ENCODE measurements at places on chromosomes 7 and 10.

DNA sequence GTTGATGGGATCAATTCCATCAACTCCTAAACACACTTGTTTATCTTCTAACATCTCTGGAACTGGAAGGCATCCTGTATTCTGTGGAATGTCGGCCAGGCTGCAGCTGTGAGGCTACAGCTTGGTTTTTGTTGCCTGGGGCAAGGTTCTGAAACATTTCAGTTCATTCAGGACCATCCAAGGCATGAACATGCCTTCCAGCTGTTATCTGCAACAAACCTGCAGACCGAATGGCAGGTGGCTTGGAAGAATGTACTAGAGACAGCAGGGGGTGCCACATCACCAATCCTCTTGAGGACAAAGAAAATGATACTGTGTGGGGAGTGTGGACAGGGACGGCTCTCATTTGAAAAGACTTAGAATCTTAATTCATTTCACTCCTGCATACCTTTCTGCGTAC is 12.4 kb downstream of the PAPOLB start:
- no peak for DNase-seq

- no peak for DNase-seq
Observed at GRCh38 chr10:79593377-79593776, 17.4 kb upstream of the SFTPA1 start.

DNA sequence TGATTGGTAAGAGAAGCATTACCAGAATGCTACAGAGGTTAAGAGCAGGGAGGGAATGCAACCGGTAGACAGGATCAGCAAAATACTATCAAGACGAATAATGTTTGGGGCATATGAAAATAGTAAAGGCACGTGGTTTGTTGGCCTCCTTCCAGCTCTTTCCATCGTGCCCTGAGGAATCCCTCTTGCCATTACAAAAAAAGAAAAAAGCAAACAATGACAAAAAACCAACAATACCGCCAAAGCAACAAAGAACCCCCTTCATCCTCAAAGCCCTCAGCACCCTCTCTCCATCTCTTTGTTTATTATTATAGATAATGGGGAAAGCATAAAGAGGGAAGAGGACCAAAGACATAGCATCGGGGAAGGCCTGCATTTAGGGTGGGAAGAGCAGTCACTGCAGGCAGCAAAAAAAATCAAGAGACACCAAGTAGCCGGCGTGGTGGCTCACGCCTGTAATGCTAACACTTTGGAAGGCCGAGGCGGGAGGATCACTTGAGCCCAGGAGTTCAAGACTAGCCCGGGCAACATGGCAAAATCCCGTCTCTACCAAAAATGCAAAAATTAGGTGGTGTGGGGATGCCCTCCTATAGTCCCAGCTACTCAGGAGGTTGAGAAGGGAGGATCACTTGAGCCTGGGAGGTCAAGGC is 78.0 kb downstream of the HIP1 start:
- no peak for DNase-seq

GRCh38 chr7:18659746-18660145 is 164.2 kb downstream of the HDAC9 start:
- DNase-seq = no peak

DNA sequence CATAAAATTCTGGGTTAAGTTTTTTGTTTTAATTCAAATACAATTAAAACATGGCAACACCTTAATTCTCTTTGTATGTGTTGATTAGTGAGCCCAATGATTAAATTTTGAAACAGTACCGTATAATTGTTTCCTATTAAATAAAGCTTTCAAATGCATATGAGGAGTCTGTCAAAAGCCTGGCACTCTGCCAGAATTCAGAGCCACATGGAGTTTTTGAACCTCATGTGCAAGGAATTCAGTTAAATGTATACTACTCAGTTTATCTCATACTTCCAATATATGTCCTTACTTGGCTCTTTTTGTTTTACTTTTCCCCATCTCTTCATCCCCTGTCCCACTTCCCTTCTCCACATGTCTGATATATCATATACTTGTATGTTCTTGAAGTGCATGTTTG is 165.6 kb upstream of the FAM3C start:
- no peak for DNase-seq

DNA sequence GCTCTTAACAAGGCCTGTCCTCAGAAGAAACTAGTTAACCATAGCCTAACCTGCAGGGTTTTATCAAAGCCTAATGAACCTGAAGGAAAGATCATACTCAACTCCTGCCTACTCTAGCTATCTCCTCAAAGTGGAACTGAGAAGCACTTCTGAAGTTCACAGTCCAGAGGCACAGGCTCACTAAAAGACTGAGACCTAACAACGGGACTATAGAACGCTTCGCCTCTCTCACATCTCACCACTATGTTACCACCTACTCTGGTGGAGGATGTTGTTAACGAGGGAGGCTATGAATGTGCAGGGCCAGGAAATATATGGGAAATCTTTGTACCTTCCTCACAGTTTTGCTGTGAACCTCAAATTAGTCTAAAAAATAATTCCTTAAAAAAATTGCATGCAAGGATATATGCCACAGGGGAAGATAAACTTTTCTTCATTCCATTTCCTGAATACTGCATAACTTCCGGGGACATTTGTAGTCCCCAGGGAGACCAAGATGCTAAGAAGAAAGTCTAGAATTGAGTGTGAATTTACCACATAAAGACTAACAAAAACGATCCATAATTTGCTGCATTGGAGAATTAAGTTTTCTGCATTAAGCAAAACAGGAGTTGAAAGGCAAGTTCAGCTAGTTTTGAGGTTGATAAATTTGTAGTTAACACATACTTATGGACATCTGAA is 21.6 kb downstream of the LIPJ start:
- no peak for DNase-seq

- DNase-seq = no peak
Observed at GRCh38 chr7:155512246-155512887, 34.0 kb downstream of the CNPY1 start.

- DNase-seq = no peak
Observed at GRCh38 chr7:41334071-41334862, 368.6 kb downstream of the INHBA start.

DNA sequence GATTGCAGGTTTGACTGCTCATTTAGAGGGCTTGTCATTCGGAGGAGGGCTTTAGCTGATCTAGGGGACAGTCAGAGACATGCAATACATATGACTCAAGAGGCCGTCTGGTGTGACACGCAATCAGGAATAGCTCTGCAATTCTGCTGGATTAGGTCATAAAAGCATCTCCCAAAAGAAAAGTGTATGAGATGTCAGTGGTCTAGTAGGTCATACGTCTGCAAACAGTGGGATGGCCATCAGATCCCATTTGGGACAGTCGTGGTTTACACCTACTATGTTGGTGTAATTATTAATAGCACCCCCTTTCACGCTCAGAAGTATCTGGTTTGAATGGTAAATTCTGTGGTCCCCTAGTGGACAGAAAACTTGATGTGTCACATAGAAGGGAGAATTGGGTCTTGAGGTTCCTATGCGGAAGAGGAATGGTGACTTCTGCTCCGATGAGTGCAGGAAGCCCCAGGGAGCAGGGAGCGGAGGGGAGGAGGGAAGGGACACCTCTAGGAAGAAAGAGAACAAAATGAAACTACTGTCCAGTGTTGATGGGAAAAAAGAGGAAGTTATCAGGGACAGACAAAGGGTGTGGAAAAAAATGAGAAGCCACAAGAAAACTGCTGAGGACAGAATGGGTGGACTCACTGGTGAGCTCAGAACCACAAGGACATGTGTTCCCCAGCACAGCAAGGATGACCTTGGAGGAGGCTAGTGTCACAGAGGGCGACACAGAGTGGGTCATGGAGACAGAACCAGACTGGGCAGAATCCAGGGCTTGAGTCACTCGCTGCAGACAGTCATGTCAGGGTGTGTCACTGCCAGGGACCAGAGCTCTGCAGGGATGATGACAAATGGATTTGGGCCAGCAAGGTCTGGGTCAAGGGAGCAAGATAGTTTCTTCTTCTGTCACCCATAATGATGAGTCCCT is 59.9 kb downstream of the MAP3K8 start:
- DNase-seq = peak; percentile 89

DNA sequence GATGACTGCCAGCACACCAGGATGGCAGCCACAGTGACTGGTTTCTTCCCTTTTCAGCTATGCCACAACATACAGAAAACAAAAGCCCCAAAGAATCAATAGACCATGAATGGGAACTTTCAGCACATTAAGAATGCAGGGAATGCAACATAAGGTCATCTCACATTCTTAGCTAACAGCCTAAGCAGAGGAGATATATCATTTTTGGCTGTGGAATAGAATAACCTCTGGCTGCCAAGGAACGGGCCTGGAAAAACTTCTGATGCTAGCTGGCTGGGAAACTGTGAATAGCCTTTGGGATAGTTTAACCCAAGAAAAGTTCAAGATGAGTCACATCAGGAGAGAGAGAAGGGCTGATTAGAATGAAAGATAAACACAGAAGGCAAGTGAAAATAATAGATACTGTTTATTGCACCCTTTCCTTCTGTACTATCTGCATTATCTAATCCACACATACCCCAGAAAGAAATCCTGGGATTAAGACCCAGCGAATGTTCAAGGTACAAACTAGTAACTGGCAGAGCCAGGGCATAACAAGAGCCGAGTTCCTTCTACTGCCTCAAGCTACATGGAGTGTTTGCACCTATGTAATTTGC is 169.2 kb downstream of the SEMA3A start:
- DNase-seq = no peak

- no peak for DNase-seq
Observed at GRCh38 chr10:123536176-123536845, 129.8 kb upstream of the GPR26 start.

DNA sequence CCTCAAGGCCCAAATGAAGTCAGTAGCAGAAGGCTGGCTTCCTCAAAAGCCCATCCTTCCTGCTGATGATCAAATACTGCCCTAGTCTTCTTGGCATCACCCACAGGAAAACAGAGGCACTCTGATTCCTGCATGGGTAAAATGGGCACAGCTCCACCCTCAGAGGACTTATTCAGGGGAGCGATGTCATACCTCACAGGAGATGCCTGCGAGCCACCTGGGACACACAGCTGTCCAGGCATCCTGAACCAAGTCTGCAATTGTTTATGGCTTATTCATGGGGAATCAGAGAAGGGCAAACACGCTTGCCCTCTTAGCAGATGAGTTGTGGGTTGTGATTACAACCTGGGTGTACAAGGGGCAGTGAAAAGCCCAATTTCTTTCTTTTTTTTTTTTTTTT is 22.0 kb upstream of the LMTK2 start:
- DNase-seq = no peak

- no peak for DNase-seq
Observed at GRCh38 chr7:140275069-140275965, 98.5 kb upstream of the KDM7A start.

GRCh38 chr10:75887369-75887768 is 455.9 kb downstream of the LRMDA start:
- no peak for DNase-seq

GRCh38 chr10:95253007-95253406 is 37.8 kb downstream of the PDLIM1 start:
- DNase-seq = no peak

- no peak for DNase-seq
Observed at GRCh38 chr10:80509403-80510161, 28.1 kb upstream of the SH2D4B start.

GRCh38 chr10:106913348-106913747 is 251.2 kb downstream of the SORCS1 start:
- no peak for DNase-seq

DNA sequence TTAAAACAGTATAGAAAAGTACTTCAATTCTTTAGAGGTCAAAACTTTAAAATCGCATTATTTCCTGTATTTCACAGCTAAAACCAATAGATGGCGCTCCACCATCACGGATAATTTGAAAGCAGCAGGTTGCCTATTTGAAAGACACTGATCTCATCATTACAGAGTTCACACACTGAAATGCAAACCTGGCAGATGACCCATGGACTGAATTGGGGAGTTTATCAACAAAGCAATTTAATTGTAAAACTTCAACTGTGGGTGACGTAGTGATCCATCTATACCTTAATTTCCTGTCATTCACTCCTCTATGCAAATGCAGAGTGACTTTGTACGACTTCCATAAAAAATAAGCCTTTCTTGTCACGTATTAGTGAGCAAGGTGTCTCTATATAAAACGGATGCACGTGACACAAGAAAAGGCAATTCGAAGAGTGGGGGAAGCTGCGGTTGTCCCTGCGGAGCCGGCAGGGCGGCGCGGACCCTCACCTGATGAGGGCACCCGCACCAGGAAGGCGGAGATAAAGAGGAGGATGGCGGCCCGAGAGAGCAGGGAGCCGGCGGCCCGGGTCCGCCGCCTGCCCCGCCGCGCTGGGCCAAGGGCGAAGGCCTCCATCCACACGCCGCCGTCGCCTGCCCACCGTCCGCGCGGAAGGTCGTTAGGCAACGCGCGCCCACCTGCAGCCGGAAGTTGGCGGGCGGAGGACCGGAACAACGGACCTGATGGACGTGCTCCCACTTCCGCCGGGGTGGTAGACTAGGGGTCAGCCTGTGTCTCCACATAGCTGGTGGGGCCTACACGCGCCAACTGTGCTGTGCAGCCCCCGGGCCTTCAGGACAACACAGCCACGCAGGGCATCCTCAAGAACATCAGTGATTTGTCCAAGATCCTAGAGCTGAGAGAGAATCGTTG is at the start of gene ZPBP:
Gene ZPBP (minus strand): TSS at position 668 of the 913 bp plus-strand sequence. CDS start 52 bp downstream, at position 616.
- DNase-seq = peak; percentile 38

DNA sequence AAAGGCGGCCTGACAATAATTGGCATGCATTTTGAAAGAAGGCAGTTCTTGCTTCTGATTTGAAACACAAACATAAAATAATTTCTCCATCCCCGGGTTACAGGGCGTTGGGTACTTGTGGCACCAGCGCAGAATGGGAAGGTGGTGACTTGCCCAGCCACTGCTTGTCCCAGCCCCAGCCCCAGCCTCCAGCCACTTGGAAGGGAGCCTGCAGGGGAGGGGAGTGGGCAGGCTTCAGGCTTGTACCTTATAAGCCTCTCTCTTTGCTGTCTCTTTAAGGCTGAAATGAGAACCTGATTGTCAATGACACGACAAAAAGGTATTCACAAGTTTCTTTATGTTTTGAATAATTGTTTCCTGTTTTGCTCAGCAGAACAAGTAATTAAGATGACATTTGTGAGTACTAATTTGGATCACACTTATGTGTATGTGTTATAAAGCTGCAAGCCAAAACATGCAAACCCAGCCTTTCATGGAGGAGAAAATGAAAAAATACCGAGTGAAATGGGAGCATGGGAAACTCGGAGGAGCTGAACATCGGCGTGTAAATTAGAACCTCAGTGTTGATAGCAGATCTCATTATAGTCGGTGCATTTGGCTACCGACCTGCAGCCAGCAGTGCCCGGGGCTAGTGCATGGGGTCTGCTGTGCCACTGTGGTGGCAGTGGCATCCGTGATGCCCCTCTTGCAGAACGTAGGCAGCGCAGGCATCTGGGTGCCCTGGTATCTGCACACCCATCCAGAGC is 129.9 kb downstream of the EBF3 start:
- no peak for DNase-seq

GRCh38 chr7:133601617-133602016 is 348.7 kb downstream of the EXOC4 start:
- no peak for DNase-seq

DNA sequence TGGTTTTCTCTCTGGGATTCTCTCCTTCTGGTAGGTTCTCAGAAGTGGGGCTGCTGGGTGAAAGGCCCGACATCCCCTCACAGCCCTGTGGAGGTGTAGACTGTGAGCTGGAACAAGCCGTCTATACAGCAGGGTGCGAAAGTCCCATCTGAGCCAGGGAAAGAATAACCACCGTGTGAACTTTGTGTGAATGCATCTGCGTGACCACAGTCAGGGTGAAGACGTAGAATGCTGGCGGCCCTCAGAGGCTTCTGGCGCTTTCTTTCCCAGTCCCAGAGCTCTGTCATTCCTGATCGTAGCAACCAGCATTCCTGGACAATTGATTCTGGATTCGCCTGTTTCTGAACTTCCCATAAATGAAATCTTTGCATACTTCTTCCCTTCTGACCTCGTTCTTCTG is 30.0 kb downstream of the ELFN1 start:
- DNase-seq = peak; percentile 3

All from CD4-positive, alpha-beta T cell treated with Interleukin-15 for 1 hour (primary cell).